Hepatic stellate cell (primary cell): ENCODE measurements at places on chromosomes 4 and X.

DNA sequence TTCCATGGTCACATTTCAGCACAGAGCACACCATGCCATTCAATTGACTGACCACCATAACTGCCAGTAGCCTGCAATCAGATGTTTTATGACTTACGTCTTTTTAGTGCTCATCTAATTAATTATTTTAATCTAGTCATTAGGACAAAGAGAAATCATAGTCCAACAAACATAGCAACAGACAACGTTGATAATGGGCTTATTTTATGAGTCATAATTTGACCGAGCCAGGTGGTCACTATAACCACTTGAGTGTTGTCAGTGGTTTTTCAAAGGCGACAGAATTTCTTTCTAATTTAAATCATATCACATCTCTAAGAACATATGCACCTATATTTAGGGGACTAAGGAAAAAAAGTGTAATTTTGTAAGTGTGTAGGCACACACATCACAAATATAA lies 1.9 kb downstream of the SEC24D start:
- DNase-seq = no peak

- DNase-seq = no peak
These were observed 1250.4 kb downstream of the PCDH18 start for GRCh38 chr4:136281889-136282288.

- no peak for DNase-seq
These were observed 151.9 kb upstream of the SLC7A11 start for GRCh38 chr4:138393886-138394610.

DNA sequence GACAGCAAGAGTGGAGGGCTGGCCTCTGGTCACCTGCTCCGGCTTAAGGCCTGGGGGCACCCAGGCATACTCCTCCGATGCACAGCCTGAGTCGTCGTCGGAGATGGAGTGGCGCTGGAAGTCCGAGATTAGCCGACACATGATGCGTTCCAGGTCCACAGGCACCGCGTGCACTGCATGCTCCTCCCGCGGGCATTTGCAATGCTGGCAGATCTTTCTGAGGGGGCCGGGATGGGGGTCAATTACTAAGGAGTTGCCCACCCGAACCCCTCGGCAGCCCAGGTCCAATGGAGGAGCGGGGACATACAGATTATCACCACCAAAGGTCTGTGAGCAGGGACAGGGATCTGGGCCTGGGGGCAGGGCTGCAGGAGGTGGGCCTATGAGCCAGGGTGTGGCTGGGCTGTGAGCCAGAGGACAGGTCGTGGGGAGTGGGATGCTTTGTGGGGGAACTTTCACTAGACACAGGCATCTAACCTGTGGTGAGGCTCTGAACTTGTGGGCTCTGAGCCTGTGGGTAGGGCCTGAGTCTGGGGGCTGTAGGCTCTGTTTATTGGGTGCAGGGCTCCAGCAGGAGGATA lies 2.4 kb downstream of the PRICKLE3 start:
- no peak for DNase-seq

- no peak for DNase-seq
These were observed 352.3 kb downstream of the PDGFC start for GRCh38 chr4:156619154-156619934.

DNA sequence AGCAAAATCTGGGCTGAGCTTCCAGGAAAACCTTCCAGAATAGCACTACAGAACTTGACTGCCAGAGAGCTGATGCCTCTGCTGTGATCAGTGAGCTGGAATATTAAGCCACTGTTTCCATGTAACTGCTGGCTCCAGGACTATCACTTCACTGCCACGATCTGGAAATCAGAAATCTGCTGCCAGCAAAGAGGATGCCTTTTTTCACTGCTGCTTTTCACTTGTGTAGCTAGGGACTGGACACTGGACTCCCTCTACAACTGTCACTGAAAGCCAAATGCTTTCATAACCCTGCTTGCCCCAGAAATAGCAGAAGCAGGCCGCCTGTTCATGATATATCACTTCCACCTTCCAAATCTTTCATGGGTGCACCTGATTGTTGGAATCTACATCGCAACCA lies 9.4 kb upstream of the AP1S2 start:
- no peak for DNase-seq

DNA sequence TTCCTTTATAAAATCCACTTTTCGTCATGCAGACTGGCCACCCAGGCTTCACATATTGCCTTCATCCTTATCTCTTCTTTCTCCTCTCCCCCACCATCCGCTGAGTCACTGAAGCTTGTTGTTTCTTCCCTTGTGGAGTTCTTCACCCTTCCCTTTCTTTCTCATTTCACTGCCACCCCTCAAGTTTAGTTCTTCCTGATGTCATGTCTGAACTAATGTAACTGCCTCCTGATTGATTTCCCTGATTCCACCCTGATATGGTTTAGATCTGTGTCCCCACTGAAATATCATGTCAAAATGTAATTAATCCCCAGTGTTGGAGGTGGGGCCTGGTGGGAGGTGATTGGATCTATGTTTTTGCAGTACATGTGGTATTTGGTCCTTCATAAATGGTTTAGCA lies 151.4 kb downstream of the CPEB2 start:
- DNase-seq = no peak

DNA sequence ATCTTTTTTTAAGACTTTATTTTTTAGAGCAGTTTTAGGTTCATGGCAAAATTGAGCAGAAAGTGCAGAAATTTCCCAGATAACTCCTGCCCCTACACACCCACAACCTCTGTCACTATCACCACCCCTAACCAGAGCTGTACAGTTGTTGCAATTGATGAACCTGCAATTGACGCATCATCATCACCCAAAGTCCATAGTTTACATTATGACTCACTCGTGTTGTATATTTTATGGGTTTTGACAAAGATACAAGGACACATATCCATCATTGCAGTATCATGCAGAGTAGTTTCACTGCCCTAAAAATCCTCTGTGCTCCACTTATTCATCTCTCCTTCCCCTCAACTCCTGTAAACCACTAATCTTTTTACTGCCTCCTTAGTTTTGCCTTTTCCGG lies 34.5 kb upstream of the WAS start:
- DNase-seq = no peak

DNA sequence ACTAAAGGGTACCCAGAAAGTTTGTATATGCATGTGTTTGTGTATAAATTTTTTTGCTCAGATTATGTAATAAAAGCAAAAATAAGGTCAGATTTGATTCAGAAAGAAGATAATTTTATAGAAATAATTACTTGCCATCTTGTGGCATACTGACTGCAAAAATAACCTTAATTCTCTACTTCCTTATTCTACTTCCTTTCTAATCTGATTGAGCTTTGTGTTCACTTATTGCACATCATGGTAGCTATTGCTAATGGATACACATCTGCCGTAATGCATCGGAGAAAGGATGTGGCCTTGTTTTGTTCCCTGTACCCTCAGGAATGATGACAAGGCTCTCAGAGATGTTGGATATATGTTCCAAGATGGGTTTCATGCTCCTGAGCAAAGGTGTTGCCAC lies 10.5 kb upstream of the GNPDA2 start:
- DNase-seq = no peak

GRCh38 chr4:47010347-47010911 lies 17.0 kb upstream of the GABRA4 start:
- no peak for DNase-seq

GRCh38 chr4:183078634-183079033 lies 20.4 kb upstream of the WWC2 start:
- no peak for DNase-seq

- DNase-seq = no peak
These were observed 322.7 kb upstream of the PITX2 start for GRCh38 chr4:110945600-110945999.

- DNase-seq = no peak
These were observed 21.1 kb downstream of the PLP1 start for GRCh38 chrX:103797691-103798090.

GRCh38 chr4:184409911-184410692 lies 64.2 kb downstream of the IRF2 start:
- no peak for DNase-seq

- no peak for DNase-seq
These were observed 18.9 kb upstream of the FBXW7 start for GRCh38 chr4:152554742-152555141.

DNA sequence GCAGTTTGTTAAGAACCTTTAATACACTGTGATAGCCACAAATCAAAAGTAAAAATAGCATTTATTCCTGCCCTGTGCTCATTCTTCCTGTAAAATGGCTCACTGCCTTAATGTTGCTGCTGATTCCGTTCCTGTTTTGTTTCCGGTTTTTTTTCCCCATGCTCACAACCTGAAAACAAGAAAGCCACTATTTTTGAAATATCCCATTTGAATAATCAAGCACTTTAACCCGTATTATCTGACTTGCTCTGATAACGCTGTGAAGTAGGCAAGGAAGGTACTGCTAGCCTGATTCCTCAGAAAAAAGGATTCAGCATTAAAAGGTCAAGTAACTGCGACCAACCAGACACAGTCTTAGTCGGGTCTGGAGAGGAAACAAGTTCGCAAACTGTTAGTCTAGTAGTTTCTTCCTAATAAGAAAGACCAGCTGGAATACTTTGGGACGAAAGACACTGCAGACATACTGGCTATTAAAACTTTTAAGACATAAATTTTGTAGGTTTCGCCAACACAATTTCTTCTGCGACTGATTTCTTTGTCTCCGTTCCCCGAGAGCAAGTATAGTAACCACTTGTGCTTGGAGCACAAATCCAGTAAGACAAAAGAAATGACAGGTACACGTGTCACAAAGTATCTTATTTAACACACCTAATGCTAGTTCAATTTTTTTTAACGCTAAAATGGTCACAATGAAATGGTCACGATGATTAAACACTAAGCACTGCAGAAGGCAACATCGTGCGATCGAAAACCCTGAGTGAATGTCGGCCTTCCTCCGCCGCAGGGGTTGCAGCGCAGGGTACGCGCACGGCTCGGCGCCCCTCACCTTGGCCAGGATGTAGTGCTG lies 802 bp downstream of the COX18 start:
- DNase-seq = peak; percentile 7

- DNase-seq = no peak
These were observed 37.9 kb downstream of the ARHGEF6 start for GRCh38 chrX:136742721-136743379.

DNA sequence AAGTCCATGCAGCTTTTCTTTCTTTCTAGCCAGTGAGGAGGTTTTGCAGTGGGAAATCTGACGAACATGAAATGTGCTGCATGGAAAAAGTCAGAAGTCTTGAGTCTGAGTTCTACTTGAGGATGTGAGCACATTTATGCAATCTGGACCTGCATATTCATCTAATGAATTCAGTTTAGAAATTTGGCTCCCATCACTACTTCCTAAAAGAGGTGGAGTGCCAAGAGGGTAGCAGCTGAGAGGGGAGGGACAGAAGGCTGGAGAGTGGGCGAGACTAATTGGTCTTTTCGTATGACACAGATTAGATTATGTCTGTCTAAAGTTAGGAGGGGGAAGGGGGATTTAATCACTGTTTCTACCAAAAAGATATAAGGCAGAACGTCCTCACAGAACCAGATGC lies 535.9 kb downstream of the IQCM start:
- DNase-seq = no peak

DNA sequence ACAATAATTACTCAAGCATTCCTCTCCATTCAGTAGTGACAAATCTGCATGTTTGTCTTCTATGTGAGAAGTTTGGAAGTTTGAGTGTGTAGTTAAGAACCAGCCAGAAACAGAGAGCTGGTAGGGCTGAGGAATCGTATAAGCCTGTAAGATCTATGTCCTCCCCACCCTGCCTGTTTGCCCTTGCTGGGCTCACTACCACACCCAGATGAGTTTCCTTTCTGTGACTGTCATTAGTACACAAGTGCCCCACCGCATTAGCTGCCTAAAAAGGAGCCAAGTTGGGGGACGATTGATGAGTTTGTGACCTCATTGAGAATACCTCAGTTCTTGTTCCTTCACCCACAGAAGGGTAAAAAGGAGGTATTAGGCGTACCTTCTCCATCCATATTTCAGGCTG lies 28.3 kb downstream of the DOCK11 start:
- DNase-seq = no peak

DNA sequence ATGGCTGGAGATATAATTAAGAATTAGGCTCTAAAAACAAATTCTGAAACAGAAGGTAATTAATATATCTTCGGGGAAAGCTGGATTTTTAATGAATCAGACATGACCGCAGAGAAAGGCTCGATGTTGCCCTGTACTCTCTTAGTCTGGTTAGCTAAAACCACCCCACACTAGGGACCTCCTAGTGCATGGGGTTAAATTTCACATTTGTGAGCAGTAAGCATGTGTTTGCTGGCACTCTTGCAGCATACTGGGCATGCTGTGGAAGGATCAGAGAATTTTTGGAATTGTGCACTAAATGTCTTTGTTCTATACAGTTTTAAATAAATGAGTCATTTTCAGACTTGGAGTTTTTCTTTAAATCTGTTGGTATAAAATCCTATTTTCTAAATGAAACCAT lies 475.6 kb upstream of the FTHL17 start:
- DNase-seq = no peak

DNA sequence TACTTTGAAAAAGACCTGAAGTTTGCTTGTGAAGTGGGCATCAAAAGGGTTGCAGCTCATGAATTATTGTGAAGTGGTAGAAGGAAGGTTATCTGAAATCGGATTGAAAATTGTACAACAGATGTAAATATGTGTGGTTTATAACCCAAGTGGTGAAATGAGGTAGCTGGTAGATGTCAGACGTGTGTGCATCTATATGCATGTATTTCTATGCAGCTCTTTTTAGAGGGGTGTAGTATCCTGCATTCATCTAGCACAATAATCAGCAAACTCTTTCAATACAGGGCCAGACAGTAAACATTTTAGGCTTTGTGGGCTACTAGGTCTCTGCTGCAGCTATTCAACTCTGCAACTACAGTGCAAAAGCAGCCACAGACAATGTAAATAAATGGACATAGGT lies 9.4 kb downstream of the ATRX start:
- DNase-seq = no peak

DNA sequence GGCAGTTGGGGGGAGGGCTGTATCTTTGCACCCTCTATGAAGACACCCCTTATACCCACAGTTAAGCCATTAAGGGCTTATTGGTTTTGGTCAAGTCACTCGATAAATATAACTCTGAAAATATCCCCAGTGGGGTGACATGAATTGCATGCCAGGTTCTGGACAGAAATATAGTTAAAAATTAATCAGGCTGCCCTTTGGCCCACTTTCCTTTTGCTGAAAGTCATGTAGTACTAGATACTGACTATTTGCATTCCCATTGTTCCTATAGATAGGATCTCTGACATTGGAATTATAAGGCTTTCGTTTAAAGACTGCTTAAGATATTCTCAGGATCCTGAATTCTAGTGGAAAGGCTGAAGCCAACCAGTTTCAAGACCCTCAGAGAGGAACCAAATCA lies 43.5 kb upstream of the LAMP2 start:
- no peak for DNase-seq

DNA sequence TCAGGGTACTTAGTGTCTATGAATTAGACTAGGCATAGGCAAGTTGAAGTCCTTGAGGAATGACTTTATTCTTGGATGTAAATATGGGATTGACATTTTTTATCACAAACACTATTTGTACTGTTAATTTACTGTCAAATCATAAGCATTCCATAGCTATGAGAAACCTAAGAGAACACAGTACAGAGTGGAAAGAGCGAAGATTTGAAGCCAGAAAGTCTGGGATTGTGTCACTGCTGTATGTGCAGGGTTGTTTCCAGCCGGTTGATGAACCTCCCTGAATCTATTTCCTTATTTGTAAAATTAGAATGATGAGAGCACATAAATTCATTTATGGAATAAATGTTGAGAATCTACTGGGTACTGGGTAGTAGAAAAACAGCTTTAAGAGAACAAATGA lies 14.4 kb upstream of the KLHL5 start:
- no peak for DNase-seq

- no peak for DNase-seq
These were observed 6.4 kb upstream of the SEPTIN11 start for GRCh38 chr4:76943129-76943620.
